Esophagus muscularis mucosa (tissue), 4 donors: ENCODE measurements at places on chromosomes 12 and 14. TPM values are rescaled to one million over a fixed set of nuclear protein-coding genes. Genes with fewer than 3 reads are reported as not detected.

DNA sequence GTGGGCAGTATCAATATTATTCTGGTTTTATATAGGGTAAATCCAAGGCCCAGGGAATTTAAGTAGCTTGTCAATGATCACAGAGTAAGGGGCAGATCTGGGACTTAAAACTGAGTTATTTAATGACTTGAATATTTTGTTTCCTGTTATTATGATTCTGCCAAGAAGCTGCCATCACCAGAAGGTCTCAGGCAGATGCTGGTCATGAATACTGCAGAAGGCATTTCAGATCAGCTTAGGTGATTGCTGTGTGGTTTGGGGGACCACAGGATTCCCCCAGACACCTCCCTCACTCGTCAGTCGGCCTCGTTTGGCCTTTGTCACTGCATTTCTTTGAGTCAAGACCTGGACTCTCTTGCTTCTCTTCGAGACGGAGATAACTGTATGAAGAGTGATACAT, 47.7 kb upstream of the EVL start:
- DNase-seq = no peak

Gene SLC17A8
- not detected for total RNA-seq

Gene FOXN3
- 114 TPM for total RNA-seq

GRCh38 chr12:8905546-8905945, 8.8 kb upstream of the PHC1 start:
- DNase-seq = no peak

GRCh38 chr12:110004598-110004997, 5.4 kb downstream of the ANKRD13A start:
- DNase-seq = no peak

DNA sequence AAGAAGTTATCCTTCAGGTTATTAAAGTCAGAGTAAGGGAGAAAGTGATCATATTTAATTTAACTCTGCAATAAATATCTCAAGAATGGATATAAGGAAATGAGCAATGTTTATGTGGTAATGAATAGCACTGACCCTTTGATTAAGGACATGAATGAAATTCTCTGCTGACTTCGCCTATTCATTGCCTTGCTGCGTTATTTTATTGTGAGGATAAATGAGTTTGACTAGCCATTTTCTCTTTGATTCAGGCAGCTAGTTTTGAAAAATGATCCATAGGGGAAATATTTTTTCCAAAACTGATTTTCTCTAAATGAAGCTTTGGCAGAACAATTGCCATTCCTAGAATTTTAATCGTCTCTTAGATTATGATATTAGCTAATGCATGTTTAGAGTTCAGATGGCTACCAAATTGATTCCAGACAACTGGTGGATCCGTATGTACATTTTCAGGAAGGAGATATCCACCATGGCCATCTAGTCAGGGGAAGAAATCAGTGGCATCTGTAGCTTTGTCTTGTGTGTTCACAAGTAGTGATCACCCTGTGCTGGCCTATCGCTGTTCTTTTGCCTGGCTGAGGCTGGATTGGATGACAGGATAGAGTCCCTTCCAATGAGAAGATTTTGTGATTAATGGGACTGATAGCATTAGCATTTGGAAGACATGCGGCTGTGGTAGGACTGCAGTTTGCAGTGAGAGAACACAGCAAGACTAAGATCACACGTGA, 302.3 kb upstream of the RGS6 start:
- peak; percentile 77 for DNase-seq

- DNase-seq = no peak
These were observed 30.2 kb downstream of the TTC9 start for GRCh38 chr14:70671652-70672644.

Gene MYG1
- 47.0 TPM for total RNA-seq

Gene FGF23
- not detected for total RNA-seq

Gene ZNF84
- 21.2 TPM for total RNA-seq

DNA sequence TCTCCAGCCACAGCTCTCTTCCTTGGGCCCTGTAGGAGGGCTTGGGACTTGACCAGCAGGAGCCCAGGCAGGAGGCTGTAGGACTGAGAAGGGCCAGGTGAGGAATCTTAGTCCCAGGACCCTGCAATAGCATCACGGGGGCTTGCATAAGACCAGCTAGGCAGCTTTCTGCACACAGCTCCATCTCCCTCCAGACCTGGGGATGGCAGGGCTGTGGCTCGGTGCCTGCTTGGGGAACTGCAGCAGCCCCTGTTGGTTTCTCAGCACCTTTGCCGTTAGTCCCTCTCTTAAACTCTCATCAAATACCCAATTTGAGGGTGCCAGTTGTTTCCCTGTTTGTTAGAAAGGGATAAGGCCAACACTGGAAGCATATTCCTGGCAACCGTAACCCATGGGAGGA, 14.3 kb downstream of the DIO3 start:
- DNase-seq = no peak

Gene TOMM20L
- total RNA-seq = not detected

DNA sequence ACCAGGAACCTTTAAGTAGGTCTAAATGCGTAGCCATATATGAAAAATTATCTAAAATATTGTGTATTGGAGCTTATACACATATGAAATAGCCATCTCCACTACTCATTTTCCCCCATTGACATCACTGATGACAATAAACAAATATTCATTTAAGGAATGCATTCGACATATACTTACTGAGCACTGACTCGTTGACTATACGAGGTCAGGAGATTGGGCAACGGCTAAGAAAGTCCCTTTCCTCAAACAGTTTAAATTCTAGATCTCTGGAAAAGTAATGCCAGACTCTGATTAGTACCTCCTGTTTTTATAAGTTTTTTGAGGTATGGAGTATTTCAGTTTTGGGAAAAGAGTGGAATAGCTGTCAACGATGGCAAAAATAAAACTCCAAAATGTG, 139.4 kb upstream of the DIO2 start:
- DNase-seq = no peak

GRCh38 chr12:55938826-55939501, 8.0 kb downstream of the DGKA start:
- no peak for DNase-seq

Gene FGD4
- total RNA-seq = 33.0 TPM

DNA sequence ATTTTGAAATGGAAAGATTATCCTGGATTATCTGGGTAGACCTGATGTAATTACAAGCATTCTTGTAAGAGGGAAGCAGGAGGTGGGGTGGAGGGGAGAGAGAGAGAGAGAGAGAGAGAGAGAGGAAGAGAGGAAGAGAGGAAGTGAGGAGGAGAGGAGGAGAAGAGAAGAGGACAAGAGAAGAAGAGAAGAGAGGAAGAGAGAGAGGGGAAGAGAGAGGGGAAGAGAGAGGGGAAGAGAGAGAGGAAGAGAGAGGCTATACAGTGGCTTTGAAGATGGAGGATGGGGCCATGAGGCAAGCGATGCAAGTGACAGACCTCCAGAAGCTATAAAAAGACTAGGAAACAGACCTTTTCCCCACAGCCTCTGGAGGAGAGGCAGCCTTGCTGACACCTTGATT, 13.7 kb upstream of the CHST11 start:
- no peak for DNase-seq

Gene ZBTB25
- 13.3 TPM for total RNA-seq

DNA sequence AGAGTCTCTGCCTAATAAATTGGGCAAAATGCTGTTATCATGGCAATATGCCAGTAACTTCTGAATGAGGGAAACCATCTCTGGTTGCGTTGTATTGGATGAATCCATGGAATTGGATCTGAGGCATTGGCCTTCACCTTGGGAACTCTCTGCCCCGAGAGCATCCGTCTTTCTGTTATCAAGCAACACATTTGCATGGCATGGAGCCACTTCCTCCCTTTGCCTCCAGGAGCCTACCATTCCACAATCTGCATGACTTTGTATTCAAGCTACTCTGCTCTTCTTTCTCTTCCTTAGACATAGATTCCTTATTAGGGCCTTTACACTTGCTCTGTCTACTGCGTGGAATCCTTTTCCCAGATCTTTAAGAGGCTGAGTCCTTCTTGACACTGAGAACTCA, 57.2 kb downstream of the RIC8B start:
- no peak for DNase-seq

- DNase-seq = no peak
These were observed 1.4 kb downstream of the ACAD10 start for GRCh38 chr12:111687255-111687654.

GRCh38 chr12:22781339-22781738, 156.4 kb downstream of the ETNK1 start:
- no peak for DNase-seq

DNA sequence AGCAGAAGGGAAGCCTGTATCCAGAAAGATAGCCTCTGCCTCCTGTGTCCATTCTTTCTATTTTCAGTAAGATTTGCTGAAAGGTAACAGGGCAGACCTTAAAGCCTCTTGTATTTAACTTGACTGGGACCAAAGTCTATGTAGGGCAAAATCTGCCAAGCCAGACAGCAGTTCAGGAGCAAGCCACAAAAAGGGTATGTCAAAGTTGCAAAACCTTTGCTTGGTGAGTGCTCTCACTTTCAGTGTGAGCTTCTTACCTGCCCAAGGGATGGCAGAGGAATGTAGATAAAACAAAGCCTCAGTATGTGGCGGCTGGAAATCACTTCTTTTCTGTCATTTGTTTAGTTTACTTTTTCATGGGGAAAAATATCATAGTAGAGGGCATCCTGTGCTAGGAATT, 63.1 kb downstream of the PLEKHG7 start:
- no peak for DNase-seq

- DNase-seq = no peak
These were observed 75.3 kb upstream of the TSPAN8 start for GRCh38 chr12:71233083-71233482.

- no peak for DNase-seq
These were observed 388.1 kb downstream of the ZFP36L1 start for GRCh38 chr14:68404652-68405183.

Gene GUCY2C
- total RNA-seq = not detected

DNA sequence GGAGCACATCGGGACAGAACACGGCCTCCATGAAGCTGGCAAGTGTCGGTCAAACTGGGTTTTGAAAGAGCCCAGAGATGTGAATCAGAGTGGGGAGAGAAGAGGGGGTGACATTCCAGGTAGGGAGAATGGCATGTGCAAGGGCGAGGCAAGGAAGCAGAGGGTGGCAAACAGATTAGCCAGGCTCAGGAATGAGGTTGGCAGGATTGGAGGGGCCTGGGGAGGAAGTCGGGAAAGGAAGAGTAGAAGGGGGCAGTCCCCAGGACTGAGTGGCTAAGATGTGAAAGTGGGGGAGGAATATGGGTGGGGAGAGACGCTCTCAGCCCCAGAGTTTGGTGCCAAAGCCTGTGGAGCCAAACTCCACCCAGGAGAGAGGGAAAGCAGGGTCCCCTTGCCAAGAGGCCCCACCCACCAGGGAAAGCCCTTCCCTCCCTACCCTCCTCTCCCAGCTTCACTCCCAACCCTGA, 5.5 kb upstream of the HDAC7 start:
- no peak for DNase-seq
